Mucosa of descending colon (tissue), 3 donors: ENCODE measurements at places on chromosomes 4 and X. TPM values are rescaled to one million over a fixed set of nuclear protein-coding genes. Genes with fewer than 3 reads are reported as not detected.

The POU3F4 gene
- 0.14 TPM for total RNA-seq

The ASMTL gene
- total RNA-seq = 15.6 TPM

The SORBS2 gene
- total RNA-seq = 416 TPM

The BANK1 gene
- 0.73 TPM for total RNA-seq
